Endodermal cell (in vitro differentiated cells): ENCODE measurements at places on chromosomes 7 and 10.
A peak's percentile ranks its signal among the peaks of the same experiment; 100 is the strongest.

DNA sequence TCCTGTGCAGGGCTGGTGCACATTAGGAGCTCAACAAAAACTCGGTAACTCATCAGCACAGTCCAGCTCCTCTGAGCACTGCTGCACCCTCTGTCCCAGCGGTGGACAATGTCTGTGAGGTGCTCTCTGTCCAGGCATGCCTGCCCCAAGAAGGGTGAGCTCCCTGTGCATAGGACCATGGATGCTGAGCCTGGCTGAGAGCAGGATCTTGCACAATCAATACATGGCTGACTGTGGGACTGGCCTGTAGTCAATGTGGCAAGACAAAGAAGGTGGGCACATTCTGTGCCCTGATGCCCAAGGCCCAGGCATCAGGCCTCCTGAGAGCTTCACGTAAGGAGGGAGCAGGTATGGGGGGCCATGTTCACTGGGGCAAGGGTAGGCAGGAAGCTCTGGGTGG lies 17.1 kb downstream of the ARHGAP22 start:
- no peak for DNase-seq

DNA sequence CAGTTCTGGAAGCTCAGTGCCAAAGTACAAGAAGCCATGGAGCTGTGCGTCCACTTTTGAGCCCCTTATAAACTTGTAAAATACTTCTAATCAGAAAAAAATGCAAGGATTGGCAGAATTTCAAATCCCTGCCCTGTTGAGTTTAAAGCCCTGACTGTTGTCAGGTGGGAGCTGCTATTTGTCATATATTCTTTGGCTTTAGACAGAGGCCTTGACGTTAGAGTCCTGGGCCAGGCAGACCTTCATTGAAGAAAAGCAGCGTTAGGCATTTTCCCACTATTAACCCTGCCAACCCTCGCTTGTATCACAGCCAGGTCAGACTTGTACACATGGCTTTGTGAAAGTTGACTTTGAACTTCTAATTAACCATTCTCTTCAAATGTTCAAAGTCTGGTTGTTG lies 155.4 kb downstream of the TWIST1 start:
- DNase-seq: no peak

DNA sequence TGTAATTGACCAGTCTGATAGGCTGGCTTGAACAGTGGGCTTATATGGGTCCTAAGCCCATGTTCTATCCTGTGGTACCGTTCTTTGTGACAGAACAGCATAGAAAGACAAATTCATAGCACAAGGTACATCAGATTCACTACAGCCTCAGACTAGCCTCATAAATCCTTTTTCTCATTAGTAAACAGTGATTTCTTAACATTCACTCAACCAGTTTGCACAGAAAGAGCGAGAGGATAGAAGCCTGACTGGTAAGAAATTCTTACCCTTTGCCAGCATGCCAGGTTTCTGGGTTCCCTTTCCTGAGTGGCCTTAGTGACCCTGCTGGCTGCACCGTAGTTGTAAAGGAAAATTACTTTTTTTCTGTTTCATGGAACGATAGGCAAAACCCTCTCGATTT lies 412.1 kb downstream of the SH2D4B start:
- no peak for DNase-seq

- DNase-seq: no peak
These were observed 56.4 kb downstream of the BBS9 start for GRCh38 chr7:33185786-33186185.

GRCh38 chr7:54960517-54960916 lies 58.3 kb upstream of the EGFR start:
- DNase-seq: no peak

DNA sequence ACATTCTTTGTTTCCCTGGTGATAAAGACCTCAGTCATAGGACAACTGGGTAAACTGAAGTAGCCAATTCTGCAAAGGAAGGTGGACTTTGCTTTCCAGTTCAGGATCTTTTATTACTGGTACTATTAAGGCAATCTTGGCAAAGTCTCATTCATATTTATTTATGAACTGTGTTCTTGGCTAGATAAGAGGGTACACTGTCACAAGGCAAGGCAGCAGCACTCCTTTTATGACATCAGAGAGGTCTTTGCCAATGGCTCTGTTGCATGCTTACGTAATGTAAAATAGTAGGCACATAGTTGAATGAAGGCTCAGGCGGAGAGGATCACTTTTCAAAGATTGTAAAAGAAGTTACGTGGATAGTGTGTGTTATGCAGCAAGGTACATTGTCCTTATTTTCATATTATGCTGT lies 63.7 kb upstream of the PDK4 start:
- DNase-seq: no peak

- no peak for DNase-seq
These were observed 545.7 kb downstream of the SDK1 start for GRCh38 chr7:3846738-3847137.

DNA sequence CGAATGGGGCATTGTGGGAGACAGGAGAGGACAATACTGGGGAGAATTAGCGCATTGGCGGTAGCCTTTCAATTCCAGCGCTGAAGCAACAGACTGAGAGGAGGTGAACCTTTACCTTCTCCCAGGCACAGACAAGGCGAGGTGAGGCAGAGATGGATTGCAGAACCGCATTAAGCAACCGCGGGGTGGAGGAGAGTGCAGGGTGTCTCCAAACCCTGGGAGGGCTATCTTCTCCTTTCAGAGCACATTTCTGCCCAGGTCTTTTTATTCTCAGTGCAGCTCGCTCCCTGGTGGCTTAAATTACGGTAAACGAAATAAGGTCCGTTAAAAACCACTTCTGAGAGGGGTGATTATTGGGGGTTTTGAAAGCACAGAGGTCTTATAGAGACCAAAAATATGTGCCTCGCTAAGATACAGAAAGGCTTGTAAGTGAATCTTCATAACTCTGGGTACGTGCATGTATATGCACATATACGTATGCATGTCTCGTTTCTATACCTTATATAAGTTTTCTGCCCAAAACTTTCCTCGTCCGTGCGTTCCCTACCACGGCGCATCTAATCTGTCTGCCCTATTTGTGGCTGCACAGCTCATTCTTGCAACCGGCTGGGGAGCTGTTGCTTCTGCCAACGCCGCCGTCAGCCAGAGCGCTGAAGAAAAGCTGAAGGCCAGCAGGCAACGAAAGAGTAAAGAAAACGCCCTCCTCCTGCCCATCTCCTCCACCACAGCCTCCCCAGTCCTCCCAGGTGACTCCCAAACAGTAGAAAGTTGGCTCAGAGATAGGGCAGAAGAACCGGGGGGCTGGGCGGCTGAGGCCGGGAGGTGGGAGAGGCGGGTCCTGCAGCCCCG lies 895 bp upstream of the ZNF804B start:
- DNase-seq: peak; percentile 64

DNA sequence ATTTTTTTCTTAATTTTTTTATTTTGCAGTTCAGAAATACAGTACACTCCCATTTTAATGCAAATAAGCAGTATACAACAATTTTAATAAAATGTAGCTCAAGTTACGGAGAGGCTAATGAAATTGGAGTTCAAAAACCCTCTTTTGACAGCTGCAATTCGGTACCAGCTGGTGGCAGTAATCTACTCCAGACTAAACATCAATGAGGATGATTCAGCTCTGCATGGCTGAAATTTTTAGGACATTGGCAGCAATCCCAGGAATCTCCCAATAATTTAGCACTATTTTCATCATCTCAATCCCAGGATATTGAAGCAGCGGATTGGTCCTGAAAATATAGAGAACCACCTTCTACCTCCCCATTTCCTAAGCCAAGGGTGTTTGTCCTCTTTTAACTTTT lies 278.8 kb downstream of the CACNA2D1 start:
- no peak for DNase-seq

DNA sequence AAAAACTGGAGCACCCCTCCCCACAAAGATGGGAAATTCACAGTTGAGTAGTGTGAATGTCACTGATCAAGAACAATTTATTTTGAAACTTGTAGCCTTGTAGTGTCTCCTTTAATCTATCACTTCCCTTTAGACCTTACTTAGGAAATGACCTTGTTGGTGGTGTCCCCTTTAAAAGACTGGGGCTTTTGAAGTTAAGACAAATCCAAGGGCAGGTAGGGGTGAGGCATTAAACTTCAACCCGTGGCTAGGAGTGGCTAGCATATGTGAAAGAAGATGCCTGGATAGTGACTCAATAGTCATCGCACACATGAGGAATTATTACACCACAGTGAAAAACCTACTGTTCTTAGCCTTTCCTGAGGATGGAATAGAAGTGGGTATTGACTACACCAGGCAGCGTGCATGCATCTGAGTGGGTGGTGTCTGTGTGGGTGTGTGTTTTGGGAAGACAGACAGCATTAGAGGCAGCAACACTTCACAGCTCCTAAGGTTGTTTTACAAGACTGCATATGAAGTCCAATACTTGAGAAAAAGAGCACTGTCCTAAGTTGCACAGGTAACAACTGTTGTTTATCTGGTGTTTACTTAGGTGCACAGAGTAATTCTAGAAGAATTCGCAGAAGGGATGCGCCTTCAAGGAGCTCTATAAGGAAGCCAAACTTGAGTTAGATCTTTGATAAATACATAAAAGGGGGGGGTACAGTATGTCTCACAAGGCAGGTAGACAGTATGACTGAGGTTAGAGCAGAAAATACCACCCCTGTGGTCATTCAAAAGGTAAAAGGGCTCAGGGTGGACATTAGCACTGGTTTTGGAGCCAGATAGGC lies 32.9 kb downstream of the ABLIM1 start:
- no peak for DNase-seq

GRCh38 chr10:45640941-45641340 lies 31.6 kb downstream of the ZFAND4 start:
- no peak for DNase-seq

- DNase-seq: peak; percentile 39
These were observed 7.1 kb downstream of the ZNF511 start for GRCh38 chr10:133315847-133316246.

- DNase-seq: no peak
These were observed 41.9 kb upstream of the NXPH1 start for GRCh38 chr7:8391353-8392062.

DNA sequence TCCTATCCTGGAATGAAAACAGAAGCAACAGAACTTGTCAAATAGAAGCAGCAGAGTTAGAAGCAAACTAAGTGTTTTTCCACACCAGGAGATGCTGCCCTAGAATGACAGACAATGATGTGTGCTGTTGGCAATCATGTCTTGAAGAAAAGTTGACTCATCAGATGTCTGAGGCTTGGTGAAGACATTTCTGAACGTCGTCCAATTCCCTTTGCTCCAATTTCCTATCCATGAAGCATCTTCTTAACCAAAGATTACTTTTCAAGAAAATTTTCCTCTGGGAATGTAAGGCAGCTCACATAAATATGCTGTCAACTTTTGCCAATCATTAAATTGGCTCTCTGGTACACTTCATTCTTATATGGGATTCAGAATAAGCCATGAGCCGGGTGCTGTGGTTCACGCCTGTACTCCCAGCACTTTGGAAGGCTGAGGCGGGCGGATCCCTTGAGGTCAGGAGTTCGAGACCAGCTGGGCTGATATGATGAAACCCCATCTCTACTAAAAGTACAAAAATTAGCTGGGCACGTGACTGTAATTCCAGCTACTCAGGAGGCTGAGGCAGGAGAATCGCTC lies 34.6 kb downstream of the MALSU1 start:
- DNase-seq: no peak

GRCh38 chr10:11191678-11192077 lies 174.0 kb downstream of the CELF2 start:
- DNase-seq: no peak
